GM23248 (cell line): ENCODE measurements at places on chromosomes 7 and 10.
A peak's percentile ranks its signal among the peaks of the same experiment; 100 is the strongest.

- DNase-seq: peak; percentile 46
These were observed 700 bp downstream of the MTPN start for GRCh38 chr7:135976312-135977006.

- peak; percentile 31 for DNase-seq
These were observed 10.7 kb downstream of the HIP1 start for GRCh38 chr7:75727881-75728593.

GRCh38 chr7:7895754-7896153 is 72.8 kb upstream of the GLCCI1 start:
- no peak for DNase-seq

GRCh38 chr10:132982301-132982989 is 40.1 kb upstream of the CFAP46 start:
- DNase-seq: peak; percentile 31

DNA sequence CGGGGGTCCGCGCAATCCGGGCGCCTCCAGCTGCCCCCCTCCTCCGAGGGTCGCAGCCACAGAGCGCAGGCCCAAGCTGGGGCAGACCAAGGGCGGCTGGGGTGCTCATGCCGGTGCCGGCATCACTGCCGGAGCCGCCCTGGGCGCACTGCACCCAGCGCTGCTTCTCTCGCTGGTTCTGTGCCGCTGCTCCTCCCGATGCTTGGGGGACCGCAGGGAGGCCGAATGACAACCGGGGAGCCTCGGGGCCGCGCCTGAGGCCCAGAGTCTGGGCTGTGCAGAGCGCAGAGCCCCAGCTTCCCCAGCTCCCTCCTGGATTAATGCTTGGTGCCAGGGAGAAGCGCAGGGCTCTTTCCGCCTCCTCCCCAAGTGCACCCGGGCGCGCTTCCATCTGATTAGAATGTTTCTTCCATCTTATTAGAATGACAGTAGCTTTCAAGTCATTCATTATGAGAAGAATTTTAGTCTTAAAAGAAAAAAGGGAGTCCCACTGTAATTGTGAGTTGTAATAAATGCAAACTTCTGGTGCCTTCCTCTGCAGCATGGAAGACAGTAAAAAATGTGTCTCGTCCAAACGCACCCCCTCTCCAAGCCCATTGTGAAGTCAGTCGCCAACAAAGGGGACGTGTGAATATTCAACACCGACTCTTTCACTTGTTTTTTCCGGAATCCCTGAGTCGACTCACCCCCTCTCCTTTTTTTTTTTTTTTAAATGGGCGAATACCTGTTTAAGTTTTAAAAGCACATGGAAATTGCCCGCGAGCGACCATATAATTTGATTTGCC is 19.5 kb upstream of the PTF1A start:
- DNase-seq: no peak

DNA sequence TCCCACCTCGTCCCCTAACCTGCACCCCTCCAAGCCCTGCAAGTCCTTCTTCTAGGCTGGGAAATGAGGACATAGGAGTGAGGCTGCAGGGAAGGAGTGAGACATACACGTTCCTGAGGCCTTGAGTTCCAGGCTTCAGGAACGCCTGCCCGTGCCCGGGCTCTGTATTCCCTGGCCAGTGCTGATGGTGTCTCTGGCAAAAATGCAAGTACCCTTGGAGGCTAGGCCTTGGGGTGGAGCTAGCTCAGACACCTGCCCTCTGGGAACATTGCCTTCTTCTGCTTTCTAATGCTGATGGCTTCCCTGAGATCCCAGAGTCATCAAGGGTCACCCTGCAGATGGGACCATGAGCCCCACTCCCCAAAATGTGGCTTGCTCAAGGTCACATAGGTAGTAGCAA is 76.0 kb downstream of the GRK5 start:
- DNase-seq: no peak

DNA sequence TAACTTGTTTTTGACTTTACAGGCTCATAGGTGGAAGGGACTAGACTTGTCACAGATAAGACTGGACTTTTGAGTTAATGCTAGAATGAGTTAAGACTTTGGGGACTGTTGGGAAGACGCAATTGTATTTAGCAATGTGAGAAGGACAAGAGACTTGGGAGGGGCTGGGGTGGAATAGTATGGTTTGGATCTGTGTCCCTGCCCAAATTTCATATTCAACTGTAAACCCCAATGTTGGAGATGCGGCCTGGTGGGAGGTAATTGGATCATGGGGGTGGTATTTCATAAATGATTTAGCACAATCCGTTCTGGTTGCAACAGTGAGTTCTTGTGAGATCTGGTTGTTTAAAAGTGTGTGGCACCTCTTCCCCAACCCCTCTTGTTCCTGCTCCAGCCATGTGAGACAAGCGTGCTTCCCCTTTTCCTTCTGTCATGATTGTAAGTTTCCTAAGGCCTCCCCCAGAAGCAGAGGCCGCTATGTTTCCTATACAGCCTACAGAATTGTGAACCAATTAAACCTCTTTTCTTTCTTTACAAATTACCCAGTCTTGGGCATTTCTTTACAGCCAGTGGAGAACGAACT is 22.6 kb downstream of the RNF216 start:
- DNase-seq: no peak

GRCh38 chr10:119829429-119829828 is 43.2 kb downstream of the MCMBP start:
- no peak for DNase-seq

DNA sequence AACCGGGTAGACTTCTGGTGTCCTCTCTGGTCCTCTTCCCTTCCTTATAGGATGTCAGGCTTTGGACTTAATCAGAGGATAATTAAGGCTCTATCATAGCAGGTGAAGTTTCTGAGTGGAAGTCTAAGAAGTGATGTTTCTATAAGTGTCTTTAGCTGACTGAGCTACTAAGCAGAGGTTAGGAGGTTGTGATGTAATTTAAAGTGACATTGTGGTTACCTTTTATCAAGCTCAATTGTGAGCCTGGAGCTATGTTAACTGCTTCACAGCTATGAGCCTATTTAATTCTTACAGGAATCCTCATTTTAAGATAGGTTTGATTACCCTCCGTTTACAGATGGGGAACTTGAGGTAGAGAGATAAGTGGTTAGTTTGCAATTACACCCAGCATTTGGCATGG is 365.1 kb downstream of the AUTS2 start:
- DNase-seq: no peak

DNA sequence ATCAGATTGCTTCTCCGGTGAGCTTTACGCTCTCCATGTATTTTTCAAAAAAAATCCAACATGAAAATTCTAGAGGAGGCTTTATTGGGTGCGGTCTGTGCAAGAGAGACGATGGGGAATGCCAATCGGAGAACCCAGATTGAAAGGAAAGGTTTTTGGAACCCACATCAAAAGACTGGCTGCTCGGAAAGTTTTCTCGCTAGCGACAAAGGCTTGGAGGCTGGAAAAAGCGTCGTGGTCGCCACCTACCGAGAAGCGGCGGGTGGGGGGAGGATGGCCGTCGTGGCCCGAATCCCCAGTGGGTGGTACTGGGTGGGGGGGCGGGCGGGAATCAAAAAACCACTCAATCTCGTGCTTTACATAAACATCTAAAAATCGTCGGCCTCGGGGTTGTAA is 1.1 kb upstream of the GTF2I start:
- DNase-seq: peak; percentile 60

DNA sequence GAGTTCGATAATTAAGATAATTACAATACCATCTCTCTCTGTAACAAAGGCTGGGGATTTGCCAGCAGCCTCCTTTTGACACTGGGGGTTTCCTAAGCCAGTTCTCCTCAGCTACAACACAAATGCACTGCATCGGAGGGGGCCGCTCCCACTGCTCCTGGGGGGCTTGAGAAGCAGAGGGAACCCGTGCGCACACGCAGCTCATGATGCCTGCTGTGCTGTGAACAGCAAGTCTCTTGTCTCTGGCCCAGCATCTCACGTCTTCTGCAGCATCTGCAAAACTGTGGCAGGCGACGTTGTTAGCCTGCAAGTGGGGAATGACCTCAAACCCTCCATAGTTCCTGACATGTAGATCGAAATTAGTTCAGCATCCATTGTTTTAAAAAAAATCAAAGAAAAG is 5.5 kb downstream of the VIPR2 start:
- DNase-seq: no peak

GRCh38 chr7:20795361-20795760 is 8.7 kb upstream of the SP8 start:
- no peak for DNase-seq

GRCh38 chr10:127300868-127301321 is 104.5 kb upstream of the INSYN2A start:
- DNase-seq: no peak

- no peak for DNase-seq
These were observed 973.8 kb upstream of the LRRTM3 start for GRCh38 chr10:65952086-65952485.

- no peak for DNase-seq
These were observed 365.6 kb upstream of the MGMT start for GRCh38 chr10:129101232-129101980.

GRCh38 chr7:25389489-25390106 is 161.3 kb upstream of the NPVF start:
- DNase-seq: peak; percentile 68

DNA sequence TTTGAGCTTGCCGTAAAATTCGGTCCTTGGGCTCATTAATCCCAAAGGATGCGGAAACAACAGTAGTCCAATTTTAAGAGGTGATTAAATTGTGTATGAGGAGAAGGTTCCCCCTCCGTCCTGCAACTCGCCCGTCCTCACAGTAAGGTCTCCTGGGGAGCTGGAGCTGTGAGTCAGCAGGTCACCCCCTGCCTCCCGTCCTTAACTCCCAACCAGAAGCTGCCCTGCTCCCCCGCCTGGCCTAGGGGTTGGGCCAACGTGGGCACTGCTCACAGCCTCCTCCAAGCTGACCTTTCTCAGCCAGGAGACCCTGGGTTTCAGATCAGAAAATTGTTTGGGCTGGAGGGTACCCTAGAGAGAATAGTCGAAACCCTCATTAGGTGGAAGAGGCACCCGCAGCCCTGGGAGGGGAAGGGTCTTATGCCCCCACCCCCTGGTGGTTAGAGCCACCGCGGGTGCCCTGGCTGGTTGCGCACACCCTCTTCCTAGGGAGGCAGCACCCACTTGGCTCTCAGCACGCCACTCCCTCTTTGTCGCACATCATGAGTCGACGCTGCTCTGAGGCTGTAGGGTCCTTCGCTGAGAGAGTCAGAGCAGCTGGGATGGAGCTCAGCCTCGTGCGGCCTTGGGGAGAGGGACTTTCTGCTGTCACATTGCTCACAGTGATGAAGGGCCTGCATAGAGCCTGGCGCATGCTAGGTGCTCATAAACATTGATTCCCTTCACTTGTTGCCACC is 131.2 kb downstream of the TACC2 start:
- DNase-seq: no peak

GRCh38 chr10:96772196-96772595 is 51.9 kb upstream of the PIK3AP1 start:
- no peak for DNase-seq

DNA sequence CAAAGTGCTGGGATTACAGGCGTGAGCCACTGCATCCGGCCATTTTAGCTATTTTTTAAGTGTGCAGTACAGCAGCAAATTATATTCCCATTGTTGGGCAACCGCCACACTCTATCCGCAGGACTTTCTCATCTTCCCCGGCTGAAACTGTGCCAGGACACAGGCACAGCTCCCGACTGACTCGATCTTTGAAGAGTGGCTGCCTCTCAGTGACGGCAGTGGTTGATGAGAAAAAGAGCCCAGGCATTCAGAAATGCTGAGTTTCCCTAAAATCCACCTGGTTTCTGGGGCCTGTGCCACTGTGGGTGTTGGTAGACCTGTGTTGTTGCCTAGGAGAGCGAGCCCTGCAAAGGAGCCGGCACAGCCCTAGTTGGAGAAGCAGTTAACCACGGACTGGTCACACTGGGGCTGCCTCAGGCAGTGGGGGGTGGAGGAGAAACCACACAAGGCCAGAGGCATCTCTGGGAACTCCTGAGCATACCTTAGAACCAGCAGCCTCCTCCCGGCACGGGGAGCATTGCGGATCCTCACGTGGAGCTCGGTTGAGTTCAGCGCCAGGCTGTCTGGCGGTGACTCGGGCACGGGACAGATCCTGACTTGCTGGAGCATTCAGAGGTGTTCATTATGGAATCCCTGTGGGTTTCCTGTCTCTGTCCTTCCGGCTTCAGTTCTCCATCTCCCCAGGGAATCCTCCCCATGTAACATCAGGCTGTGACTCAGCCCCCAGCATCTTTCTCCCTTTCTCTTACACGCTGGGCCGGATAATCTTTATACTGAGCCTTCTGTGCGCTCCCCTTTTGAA is 16.2 kb downstream of the PFKFB3 start:
- DNase-seq: peak; percentile 92

DNA sequence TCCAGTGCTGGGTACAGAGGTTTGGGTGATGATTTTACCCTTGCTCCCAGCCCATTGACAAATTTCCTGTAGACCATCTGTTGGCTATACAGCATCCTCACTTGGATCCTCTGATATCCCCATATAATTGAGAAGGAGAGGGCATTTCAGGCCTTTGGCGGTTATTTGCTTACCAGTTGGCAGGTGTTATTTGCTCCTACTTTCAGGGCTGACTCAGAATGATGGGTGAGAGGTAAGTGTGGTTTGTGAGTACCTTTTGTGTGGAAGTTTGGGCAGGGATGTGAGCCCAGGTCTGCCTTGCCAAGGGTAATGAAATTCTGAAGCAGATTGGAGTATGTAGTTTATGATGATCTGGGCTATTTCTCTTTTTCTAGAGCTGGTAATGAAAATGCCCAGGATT is 93.6 kb downstream of the LRMDA start:
- DNase-seq: no peak

DNA sequence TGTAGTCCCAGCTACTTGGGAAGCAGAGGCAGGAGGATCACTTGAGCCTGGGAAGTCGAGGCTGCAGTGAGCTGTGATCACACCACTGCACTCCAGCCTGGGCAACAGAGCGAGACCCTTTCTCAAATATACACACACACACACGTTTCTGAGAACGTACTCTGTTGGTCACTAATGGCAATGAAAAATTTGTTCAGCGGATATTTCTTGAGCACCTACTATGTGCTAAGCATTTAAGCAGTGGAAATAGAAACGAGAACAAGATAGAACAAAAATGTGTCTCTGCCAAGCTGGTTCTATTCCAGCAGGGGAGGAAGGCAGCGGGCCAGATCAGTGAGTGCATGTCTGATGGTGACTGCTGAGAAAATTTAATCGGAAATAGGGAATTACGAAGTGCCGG is 8.7 kb downstream of the ARPC1B start:
- no peak for DNase-seq

DNA sequence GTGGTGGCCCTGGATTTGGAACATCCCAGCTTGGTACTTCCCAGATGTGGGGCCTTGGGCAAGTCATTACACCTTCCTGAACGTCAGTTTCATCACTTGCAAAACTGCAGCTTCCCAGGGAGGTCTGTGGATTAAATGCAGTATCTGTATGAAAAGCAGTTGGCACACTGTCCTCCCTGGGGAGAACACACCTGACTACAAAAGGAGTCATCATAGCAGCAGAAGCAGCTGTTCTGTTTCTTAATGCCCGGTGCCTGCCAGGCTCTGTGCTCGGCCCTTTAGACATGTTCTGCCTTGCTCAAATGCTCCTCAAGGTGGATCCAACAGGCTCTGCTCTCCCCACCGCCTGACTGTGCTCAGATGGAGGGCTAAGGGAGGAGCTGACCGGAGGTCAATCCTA is 31.0 kb downstream of the CDCA7L start:
- DNase-seq: no peak

DNA sequence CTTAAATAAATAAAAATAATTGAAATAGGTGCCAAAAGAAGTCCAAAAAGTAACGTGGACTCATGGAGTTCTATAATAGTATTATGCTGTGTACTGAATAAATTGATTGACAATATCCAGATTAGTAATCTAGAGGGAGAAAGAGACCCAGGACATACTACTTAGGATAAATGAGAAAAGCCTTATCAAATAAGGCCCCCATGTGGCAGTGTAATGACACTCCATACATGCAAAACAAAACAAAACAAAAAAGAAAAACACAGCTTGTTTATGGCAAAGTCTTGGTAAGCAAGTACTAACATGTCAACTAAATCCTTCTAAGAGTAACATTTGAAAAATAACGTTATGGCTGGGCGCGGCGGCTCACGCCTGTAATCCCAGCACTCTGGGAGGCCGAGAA is 3.6 kb upstream of the RUNDC3B start:
- DNase-seq: no peak
